T-helper 22 cell (primary cell): ENCODE measurements at places on chromosomes 7 and 10.

DNA sequence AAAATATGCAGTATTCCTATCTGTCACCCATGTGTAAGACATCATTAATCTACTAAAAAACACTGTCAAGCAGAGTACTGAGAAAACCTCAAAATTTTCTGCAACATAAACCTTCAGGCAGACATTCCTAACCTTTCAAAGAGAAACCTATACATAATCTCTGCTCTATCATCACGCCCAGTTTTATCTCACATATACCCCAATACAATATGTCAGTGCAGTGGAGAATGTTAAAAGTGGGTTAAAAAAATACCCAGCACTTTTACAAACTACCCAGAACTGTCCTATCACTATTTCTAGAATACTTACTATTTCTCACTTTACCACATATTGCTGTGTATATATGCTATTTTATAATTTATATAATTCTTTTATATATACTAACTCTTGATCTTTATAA lies 922.0 kb upstream of the SORCS1 start:
- DNase-seq = no peak

GRCh38 chr10:97347317-97347716 lies 12.8 kb upstream of the FRAT2 start:
- DNase-seq = no peak

DNA sequence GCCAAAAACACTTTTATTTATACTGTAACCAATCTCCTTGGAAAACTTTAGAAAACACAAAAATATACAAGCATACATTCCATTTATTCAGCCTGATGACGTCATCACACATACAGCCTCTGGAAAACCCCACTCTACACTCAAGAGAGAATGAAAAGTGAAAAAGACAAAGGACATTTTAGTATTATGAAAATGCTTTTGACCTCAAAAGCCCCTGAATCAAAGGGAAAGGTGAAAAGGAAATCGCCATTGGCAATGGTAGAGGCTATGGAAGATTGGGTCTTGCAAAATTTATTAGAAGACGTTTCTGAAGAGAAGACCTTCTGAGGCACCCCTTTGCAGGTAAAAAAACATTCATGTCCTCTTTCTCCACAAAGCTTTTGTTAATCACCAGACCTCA lies 82.9 kb upstream of the STRIP2 start:
- no peak for DNase-seq

- no peak for DNase-seq
These were observed 31.7 kb upstream of the CDK14 start for GRCh38 chr7:90564455-90564854.

GRCh38 chr10:119483001-119483400 lies 59.5 kb downstream of the RGS10 start:
- no peak for DNase-seq

DNA sequence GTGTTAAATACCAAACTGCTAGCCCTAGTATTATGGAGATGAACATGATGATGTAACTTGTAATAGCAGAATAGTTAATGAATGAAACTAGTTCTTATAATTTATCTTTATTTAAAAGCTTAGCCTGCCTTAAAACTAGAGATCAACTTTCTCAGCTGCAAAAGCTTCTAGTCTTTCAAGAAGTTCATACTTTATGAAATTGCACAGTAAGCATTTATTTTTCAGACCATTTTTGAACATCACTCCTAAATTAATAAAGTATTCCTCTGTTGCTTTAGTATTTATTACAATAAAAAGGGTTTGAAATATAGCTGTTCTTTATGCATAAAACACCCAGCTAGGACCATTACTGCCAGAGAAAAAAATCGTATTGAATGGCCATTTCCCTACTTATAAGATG lies 33.2 kb downstream of the SIRT1 start:
- DNase-seq = no peak
